Thymus (tissue), 14 donors: ENCODE measurements at places on chromosomes 11 and 22. TPM values are rescaled to one million over a fixed set of nuclear protein-coding genes. Genes with fewer than 3 reads are reported as not detected.
A peak's percentile ranks its signal among the peaks of the same experiment; 100 is the strongest.

Gene PGA3
- 0.80 TPM for total RNA-seq

Gene PHF21A
- 15.2 TPM for total RNA-seq

Gene OR56A4
- total RNA-seq: not detected

Gene GSTT2
- not detected for total RNA-seq

Gene PHOX2A
- total RNA-seq: 0.05 TPM

Gene SOX6
- total RNA-seq: 3.0 TPM

- H3K4me1 ChIP-seq: no peaks in the 10 kb centered on the region
- no peak overlapping the region for H3K27ac ChIP-seq
These were observed 90.6 kb upstream of the SLC22A12 start for GRCh38 chr11:64500176-64501013.

DNA sequence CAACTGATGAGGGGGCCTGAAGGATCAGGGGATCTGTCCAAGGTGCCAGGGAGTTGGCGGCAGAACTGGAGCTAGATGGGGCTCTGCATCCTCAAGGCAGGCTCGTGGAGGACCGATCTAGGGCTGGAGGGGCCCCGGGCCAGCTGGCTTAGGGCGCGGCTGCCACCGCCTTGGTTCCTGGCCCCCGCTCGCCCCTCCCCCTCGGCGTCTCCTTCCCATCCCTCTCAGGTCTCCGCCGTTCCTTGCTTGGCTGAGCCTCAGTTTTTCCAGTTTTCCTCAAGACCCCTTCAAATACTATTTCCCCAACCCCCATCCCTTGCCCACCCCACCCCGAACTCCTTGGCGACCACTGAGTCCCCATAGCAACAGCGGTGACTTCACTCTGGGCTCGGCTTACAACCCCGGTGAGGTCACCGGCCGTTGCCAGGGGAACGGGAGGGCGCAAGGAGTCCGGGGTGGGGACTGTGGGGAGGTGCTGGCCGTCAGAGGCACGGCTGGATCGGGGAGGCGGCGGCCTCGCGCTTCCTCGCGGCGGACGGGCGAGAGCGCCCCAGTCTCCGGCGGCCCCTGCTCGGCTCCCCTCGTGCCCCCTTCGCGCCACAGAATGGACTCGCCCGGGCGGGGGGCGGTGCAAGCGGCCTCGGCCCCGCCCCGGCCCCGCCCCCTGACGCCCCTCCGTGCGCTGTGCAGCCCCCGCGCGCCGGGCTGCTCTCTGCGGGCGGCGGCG lies 7.5 kb downstream of the FREY1 start:
- H3K36me3 ChIP-seq: no peaks in the 10 kb centered on the region
- peak overlapping the region; percentile 56 for H3K4me3 ChIP-seq
- no peak for DNase-seq
